ENCODE measurements at places on chromosomes 3 and 15.

DNA sequence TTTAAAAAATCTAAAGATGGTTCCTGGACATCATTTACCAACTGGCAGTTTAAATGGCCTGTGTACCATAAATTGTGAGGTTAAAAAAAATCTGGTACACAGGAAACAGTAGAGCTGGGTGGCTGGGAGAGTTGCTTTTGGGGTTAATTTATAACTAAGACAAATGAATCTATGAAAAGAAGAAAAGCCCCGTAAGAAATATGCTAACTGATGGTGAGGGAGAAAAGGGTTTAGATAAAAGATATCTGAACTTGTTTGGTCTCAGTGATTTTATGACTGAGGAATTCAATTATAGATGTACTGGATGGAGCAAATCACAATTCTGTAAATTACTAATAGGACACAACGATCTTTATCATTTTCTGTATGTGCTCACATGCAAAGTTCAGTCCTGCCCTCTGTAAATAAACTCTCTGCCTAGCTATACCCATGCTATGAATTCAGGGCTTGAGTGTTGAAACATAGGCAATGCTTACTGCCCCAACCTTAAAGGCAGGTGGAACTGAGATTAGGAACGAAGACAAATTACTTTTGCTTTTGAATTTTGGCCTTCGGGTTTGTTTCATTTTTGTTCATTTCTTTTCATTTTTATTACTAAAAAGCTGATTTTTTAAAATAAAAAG is 28.0 kb downstream of the PPARG start:
- no peak for DNase-seq

- DNase-seq = no peak
Measured at GRCh38 chr15:63856711-63857460, 23.1 kb upstream of the HERC1 start.

GRCh38 chr15:29037997-29038705 is 152.4 kb downstream of the APBA2 start:
- DNase-seq = no peak

GRCh38 chr3:120773932-120774331 is 31.4 kb downstream of the GTF2E1 start:
- no peak for DNase-seq

DNA sequence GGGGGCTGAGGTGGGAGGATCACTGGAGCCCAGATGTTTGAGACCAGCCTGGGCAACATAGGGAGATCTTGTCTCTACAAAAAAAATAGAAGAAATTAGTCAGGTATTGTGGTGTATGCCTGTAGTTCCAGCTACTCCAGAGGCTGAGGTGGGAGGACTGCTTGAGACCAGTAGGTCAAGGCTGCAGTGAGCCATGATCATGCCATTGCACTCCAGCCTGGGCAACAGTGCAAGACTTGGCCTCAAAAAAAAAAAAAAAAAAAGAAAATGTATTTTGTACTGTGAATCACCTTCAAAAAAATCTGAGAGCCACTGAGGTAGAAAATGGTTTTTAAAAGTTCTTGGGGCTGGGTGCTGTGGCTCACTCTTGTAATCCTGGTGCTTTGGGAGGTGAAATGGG is 4.6 kb downstream of the SNX4 start:
- no peak for DNase-seq

GRCh38 chr15:91867581-91868026 is 14.1 kb downstream of the SLCO3A1 start:
- no peak for DNase-seq

GRCh38 chr15:81957698-81958097 is 88.1 kb downstream of the MEX3B start:
- DNase-seq = no peak

DNA sequence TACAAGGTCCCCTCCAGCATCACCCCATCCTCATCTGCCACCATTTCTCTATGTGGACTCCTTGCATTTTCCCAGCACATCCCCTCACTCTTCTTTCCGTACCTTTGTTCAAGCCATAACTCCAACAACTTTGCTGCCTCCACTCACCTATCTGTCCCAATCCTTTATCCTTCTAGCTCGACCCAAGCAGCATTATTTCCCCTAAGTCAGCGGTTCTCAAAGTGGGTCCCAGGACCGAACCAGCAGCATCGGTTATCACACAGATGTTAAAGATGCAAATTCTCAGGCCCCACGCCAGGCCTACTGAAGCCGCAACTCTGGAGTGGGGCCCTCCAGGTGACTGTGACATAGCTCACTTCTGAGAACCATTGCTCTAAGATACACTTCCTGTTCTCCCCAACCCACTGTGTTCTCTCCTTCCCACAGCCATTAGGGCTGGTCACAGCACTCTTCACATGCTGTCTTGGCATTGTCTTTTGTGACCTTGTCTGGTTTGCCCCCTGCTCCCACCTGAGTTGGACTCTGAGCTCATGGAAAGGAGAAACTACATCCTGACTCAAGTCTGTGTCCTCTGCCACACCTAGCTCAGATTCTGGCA is 56.2 kb downstream of the AAGAB start:
- no peak for DNase-seq

- DNase-seq = no peak
Measured at GRCh38 chr3:125161607-125162219, 50.8 kb downstream of the SLC12A8 start.

- DNase-seq = no peak
Measured at GRCh38 chr3:159748425-159748824, 240.2 kb upstream of the IL12A start.

- no peak for DNase-seq
Measured at GRCh38 chr3:49722896-49723295, 855 bp downstream of the GMPPB start.

DNA sequence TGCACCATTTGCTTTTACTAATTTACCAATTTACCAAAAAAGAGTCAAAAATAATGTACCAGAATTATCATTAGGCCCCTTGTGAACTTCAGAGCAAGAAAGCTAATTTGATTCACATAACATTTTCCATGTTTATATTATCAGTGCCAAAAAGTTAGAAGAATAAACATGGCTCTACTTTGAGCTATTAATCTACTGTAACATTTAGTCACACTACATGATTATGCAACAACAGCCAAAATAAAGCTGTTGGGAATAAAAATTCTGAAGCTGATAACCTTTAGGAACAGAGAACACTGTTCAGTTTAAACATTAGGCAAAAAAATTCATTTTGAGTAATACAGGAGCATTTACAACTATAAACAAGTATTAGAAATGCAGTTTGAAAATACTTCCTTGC is 63.6 kb downstream of the PROS1 start:
- no peak for DNase-seq

DNA sequence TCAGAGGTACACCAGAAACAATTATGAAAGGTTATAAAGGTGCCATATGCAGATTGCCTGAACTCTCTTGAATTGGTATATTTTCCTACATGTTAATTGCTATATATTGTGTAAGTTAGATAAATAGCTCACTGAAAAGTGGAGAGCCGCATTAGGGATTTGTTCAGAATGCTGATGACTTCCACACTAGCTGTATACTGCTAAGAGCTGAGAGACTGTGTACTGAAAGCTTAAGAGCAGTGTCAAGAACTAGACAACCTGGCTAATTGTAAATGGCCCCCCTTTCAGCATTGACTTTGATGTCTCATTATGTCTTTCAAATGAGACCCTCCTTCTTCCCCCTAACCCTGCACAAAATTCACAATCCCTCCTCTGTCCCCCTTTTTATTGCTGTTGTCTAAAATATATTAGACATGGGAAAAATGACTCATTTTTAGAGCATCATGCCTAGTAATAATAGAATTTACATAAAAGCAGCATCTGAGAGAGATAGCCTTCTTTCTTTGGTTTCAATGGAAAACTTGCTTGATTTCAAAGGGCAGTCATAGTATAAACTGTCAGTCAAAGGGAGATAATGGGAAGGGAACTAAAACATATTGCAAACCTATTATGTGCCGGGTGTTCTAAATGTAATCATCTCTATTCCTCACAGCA is 34.7 kb upstream of the GREM1 start:
- DNase-seq = no peak

DNA sequence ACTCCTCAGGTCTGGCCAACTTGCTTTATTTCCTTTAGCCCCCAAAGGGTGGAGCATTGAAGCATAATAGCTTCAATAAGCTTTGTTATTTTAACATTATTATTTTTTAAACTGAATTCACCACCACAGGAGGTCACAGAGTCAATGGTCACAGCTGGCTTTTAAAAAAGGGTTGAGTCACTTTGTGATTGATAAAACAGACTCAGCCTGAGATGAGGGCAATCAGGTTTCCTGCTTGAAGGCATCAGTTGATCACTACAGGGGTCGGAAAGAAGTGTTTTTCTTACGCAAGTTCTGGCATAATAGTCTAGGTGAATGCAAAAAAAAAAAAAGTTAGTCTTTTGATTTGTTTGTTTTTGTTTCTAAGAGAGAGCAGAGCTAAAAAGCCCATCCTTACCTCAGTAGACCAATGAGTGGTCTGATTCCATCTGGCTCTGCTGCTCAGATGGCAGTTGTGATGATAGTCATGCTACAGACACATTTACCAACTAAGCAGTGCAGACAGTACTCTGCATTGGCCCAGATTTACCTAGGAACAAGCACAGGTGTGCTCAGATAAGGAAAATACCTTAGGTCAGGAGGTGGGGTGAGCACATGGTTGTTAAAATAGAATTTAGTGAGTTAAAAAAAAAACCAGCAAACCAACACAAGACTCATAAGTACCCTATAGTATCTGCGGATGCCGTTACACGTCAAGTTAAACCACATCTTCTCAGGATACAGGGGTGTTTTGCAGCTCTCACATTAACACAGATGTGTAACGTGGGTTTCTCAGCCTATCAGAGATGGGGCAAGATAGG is 22.6 kb downstream of the ZNF80 start:
- DNase-seq = no peak

DNA sequence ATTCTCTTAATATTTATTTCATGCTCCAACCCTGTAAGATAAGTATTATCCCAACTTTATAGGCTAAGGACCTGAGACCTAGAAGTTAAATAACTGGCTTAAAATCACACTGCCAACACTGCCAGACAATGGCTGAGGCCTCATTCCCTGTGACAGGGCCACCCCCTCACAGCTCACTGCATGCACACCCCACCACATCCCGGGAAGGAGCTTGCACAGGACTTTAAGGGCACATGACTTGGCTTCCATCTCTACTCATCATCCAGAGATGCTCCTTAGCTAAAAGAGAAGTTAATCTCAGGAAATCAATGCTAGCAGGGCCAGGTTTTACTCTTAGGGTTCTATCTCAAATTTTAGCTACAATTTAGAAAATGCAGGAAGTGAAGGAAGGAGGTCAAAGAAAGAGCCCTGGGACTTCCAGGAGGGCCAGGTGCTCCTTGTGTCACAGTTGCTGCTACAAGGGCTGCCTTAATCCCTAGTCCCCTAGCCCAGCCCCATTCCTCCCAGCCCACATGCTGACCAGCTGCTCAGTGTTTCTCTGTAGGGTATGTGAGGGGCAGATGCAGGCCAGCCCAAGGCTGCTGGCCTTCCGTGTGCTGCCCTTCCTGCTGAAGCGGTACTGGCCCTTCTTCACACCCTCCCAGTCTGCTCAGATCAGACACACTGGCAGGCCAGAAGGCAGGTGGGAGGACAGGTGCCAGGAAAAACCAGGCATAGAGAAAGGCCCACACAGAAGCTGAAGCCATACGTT is 53.5 kb downstream of the WWTR1 start:
- no peak for DNase-seq

- no peak for DNase-seq
Measured at GRCh38 chr3:194103983-194104751, 31.8 kb upstream of the HES1 start.

- DNase-seq = no peak
Measured at GRCh38 chr15:94047566-94047965, 183.8 kb upstream of the MCTP2 start.

DNA sequence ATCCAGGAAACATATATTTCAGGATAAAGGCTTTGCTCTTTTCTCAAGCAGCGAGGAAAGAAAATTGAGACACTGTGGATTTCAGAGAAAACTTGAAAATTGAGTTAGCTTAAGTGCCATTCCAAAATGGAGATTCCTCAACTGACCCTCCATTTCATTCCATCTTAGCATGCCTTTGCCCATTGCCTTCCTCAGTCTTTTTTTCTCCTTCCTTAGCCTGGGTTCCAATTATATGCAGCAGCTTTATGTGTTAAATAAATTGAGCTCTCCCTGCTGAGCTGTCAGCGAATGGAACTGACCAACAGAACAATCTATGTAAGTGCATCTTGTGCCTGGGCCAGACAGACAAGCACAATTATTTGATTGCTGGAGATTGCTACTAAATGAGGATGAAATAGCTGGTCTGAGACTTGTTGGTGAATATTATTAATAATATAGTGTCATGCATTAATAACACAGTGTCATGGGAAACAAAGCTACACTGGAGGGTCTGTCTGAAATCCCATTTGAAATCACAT is 6.9 kb upstream of the DNAJC19 start:
- no peak for DNase-seq

DNA sequence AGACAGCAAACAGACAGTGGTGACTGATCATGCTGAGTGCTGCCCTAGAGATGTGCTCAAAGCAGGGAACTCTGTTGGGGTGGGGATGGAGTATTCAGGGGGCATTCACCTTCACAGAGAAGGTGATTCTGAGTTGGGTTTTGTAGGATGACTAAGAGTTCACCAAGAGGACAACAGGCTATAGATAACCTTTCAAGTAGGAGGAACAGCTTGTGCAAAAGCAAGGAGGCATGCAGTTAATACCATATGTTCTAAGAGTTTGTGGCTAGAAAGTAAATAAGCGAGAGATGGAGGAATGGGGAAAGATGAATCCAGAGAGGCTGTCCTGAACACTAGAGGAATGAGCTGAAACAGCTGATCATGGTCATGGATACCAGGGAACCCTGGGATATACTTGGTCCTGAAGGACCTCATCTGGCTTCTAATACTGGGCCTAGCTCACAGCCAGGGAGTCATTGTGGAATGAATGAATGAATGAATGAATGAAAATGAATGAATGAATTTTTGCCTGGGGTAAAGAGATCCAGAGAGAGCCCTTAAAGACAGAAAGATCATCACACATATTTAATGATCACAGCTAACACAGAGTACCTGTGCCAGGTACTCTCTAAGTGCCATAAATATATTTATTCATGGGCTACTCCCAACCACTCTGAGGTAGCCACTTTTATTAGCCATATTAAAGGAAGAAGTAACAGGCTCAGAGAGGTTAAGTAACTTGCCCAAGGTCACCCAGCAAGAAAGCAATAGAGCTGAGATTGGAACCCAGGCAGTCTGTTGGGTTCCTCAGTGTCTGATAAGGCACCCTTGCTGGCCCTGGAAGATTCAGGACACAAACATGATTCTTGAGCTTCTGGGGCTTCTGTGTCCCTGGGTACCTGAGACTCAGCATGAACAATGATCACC is 22.0 kb downstream of the SMAD6 start:
- no peak for DNase-seq
